ENCODE measurements at places on chromosomes 3 and 15.

DNA sequence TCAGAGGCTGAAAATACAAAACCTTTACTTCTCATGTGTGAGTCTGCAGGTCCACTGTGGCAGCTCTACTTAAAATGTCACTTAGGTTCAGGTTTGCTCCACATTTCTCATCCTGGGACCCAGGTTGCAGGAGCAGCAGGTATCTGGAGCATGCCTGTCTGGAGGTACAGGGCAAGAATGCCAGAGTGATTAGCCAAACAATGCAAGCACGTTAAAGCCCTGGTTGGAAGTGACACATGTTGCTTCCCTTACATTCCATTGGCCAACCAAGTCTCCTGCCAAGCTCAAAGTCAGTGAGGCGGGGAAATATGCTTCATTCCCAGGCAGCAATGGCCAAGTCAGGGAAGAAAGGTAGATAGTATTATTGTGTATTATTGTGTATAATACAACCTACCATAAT lies 76.8 kb upstream of the ARL6 start:
- no peak for DNase-seq

DNA sequence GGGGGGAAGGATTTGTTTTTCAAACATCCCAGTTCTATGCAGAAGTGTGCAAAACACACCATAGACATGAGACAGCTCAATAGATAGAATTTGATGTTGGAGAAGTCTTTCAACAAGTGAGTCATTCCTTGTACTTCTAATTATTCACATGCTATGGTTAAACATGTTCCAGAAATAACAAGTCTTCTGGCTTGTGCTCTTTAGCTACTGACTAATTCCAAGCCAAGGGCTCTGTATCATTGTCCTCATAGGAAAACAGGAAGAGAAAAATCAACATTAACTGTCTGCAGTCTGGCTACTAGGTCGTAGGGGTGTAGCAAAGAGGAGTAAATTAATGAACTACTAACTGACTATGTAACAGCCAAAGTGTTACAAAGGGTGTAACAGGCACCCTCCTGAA lies 25.8 kb downstream of the LDHAL6B start:
- no peak for DNase-seq

GRCh38 chr15:63506537-63507035 lies 2.2 kb downstream of the USP3 start:
- no peak for DNase-seq

GRCh38 chr3:56975567-56975966 lies 84.9 kb upstream of the SPATA12 start:
- DNase-seq: no peak

DNA sequence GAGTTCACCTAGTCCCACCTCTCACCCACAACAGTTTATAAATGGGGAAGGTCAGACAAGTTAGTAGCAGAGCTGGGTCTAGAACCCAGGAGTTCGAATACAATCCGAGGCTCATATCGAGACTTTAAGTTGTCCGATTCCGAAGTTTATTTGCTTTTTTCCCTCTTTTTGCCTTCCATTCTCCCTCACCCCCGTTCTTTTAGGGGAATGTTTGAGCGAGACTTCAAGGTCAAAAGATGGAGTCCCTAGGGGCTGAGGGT lies 7.3 kb downstream of the BCL6 start:
- no peak for DNase-seq

DNA sequence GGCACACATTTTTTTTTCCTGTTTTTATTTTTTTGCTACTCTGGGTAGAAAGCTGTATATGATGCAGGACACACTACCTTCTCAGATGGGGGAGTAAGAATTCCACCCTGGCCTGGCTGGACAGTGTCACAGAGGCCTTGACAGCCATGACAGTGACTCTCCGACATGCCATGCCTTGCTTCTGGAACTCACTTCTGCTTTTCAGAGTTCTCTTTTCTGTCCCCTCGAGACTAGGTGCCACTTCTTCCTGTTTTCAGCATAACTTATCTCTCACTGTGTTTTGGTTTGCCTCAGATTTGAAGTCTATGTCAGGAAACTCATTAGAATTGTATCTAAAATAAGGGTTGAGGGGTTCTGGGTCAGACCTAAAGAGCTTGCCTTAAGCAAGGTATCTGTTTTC lies 69.1 kb upstream of the SEC13 start:
- DNase-seq: no peak
